ENCODE measurements at places on chromosomes 16 and 17.

- DNase-seq = no peak
These were observed 7.7 kb downstream of the GINS3 start for GRCh38 chr16:58399718-58400633.

- no peak for DNase-seq
These were observed 34.0 kb downstream of the RAB11FIP4 start for GRCh38 chr17:31425282-31426040.

- DNase-seq = peak; percentile 10
These were observed 705.7 kb downstream of the MAF start for GRCh38 chr16:78894886-78895285.

GRCh38 chr17:79804856-79805696 is 8.2 kb upstream of the CBX8 start:
- DNase-seq = no peak

- no peak for DNase-seq
These were observed 83.5 kb upstream of the PLCG2 start for GRCh38 chr16:81695321-81696165.

DNA sequence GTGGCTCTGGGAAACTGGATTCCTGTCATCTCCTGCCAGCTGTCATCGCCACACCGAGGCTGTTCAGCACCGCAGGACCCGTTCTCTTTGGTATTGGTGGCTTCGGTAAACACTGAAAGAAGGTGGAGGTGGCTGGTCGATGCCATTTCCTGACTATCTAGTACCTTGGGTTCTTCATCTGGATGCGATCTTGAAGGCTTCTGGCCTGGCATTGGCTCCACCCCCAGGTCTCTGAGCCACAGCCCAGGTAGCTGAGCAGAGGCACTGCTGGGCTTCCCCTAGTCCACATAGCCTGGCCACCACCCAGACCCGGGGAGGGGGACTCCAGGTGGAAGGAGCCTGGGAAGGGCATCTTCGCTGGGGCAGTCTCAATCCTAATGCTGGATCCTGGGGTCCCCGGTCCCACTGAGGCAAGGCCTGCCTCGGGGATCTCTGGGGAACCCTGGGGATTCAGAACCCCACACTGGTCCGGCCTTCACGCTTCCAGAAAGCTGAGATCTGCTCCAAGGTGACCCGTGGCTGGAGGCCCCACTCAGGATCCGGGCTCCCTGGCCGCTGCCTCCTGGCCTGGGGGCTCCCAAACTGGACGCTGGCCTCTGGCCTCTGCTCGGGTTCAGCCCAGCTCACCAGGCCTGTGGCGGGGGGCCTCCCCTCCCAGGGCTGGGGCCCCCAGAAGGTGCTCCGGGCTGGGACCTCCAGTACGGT is 1.8 kb downstream of the C16orf54 start:
- no peak for DNase-seq

DNA sequence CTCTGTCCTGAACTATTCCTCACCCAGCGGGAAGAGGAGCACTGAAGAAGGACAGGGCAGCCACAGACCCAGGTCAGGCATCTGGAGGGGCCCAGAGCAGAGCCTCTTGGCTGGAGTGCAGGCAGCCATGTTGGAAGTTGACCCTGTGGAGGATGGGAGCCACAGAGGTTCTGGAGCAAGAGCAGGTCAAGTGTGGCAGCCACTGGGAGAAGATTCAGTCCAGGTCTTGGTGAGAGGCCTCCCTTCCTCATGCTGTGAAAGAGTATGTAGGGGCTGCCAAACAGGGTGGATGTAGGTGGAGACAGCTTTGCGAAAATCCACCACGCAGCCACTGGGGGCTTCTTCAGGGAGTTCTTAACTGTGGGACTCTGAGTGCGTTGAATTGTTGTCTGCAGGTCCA is 590 bp upstream of the CD79B start:
- no peak for DNase-seq

DNA sequence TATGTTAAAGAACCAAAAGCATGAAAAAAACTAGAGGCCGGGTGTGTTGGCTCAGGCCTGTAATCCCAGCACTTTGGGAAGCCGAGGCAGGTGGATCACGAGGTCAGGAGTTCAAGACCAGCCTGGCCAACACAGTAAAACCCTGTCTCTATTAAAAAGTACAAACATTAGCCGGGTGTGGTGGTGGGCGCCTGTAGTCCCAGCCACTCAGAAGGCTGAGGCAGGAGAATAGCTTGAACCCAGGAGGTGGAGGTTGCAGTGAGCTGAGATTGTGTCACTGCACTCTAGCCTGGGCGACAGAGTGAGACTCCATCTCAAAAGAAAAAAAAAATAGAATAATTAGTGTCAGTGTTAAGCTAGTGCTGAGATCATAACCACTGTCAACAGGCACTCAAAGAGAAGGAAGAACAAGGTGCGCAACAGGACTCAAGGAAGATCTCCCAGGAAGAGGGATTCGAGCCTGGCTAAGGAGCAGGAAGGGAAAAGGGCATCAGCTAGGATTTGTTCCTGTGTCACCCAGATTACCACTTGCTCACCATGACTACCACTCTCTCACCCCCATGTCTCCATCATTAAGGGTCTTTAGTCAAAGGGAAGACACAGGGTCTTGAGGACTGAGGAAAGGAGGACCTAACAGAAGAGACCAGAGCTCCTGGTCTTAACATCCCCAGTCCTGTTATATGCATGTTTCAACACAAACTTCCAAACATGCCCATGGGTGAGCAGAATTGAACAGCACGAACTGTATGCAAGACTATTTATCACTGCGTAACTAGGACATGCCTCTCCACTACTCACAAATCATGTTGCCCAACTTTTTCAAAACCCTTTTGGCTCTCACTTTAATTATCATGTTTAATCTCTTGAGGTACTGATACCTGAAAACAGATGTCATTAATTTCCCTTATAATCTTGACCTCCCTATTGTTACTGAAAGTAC is 88.3 kb upstream of the PLEKHM1 start:
- no peak for DNase-seq

- no peak for DNase-seq
These were observed 10.6 kb upstream of the NUP85 start for GRCh38 chr17:75194879-75195278.

DNA sequence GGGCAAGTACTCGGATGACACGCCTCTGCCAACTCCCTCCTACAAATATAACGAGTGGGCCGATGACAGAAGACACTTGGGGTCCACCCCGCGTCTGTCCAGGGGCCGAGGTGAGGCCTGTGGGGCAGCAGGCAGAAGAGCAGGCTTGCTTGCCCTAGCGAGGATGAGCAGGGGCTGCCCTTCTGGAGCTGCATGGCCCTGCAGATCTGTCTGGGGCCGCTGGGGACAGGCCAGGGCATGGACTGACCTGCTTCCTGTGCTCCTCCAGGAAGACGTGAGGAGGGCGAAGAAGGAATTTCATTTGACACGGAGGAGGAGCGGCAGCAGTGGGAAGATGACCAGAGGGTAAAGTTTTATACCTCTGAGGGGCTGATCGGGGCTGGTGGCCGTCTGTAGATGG is 5.3 kb downstream of the DHX38 start:
- DNase-seq = no peak

- no peak for DNase-seq
These were observed 142.3 kb downstream of the ABCC12 start for GRCh38 chr16:48013491-48013901.

GRCh38 chr16:10965440-10966061 is 21.2 kb downstream of the CLEC16A start:
- no peak for DNase-seq

DNA sequence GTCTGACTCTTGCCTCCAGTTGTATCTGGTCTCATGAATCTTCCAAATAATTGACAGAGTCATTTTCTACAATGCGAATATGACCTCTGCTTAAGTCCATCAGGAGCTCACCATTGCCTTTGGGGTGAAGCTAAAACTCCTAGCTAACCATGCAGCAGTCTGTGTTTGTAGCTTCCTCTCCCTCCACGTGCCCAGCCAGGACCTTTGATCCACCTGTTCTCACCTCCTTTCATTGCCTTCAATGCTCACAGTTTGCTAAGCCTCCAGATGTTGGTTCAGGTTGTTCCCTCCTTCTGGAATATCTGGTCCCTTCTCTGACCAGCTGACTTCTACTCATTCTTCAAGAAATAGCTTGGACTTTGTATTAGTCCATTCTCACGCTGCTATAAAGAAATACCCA is 23.0 kb downstream of the BMERB1 start:
- no peak for DNase-seq

- peak; percentile 89 for DNase-seq
These were observed at the start of gene SOCS1 for GRCh38 chr16:11255737-11256660. Gene SOCS1, minus strand, starts transcription at chr16:11256204. Its CDS starts 726 bp downstream, at chr16:11255478.

DNA sequence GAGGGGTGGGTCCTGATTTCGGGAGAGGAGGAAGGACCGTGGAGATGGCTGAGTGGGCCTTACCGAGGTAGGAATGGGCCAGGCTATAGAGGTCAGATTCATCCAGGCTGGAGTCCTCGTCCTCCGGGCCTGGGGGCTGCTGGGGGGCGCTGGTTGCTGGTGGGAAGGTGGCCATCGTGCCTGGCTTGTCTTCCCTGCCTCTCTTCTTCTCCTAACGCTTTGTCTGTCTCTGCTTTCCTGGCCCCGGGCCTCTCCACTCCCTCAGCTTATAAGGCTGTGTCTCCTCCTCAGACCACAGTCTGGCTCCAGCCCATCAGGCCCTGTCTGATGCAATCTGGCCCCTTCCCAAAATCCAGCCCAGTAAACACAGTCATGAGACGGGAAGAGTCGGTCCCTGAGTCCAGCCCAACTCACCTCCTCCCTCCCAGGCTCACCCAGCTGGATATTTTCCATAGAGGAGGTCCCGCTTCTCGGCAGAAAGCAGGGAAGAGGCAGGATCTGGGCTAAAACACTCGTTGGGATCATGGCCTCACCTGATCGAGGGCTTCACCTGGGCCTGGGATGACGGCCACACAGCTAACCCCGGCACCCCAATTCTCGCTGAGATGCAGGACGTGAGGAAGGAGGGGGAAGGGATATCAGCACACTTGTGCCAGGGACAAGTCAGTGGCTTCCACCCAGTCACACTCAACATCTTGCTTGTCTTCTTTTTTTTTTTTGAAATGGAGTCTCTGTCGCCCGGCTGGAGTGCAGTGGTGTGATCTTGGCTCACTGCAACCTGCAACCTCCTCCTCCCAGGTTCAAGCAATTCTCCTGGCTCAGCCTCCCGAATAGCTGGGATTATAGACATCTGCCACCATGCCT is at the start of gene NUPR1:
Gene NUPR1, minus strand, starts transcription at position 242 of the 864 bp plus-strand sequence. Its CDS starts 67 bp downstream, at position 175.
- DNase-seq = no peak

- no peak for DNase-seq
These were observed 60.7 kb upstream of the TEX2 start for GRCh38 chr17:64323774-64324173.

DNA sequence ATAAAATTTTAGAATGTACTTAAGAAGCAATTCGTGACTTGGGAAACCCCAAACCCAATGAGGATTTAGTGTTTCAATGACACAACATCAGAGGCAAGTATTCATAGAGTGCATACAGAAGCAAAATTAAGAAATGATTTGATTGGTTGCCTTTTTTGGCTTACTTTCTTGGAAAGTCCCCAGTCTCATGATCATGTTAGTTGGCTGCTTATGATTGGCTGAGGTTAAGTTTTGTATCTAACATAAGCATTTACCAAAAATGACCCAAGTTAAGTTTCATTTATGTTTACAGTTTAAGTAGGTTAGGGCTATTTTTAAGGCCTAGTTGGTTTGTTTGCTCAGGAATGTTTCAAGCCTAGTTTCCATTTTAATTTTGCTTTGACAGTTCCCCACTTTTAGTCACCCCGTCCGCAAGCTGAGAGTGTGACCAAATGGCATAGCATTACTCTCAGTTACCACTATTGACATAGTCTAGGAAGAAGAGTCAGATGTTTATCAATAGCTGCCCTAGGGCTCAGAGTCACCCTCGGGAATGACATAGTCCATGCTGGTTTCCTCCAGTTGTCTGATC is 36.2 kb downstream of the DGKE start:
- DNase-seq = no peak

DNA sequence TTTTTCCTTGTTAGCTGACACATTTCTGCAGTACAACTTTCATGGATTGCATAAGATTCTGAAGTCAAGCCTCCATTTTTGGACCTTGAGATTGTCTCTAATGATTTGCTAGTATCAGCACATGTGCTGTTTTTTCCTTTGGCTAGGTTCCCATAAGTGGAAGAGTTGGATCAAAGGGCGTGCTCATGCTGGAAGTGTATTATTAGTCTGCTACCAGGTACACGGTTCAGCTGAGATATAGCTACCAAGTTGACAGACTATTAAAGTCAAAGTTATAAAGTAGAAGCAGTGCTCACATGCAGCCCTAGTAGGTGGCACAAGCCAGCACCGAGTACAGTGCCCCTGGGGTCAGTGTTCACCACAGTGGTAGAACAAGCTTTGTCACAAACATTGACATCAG is 3.2 kb downstream of the FAHD1 start:
- DNase-seq = no peak

- no peak for DNase-seq
These were observed 90.3 kb downstream of the USP32 start for GRCh38 chr17:60301649-60302048.

Data from activated T-cell treated with anti-CD3 and anti-CD28 coated beads, Interleukin-2, amount 50 U/mL, for 4 hours (primary cell).